Thymus (tissue), 14 donors: ENCODE measurements at places on chromosomes 6 and 20.
A peak's percentile ranks its signal among the peaks of the same experiment; 100 is the strongest.

- no peak for DNase-seq
These were observed 32.7 kb downstream of the CHMP4B start for GRCh38 chr20:33843854-33844253.

DNA sequence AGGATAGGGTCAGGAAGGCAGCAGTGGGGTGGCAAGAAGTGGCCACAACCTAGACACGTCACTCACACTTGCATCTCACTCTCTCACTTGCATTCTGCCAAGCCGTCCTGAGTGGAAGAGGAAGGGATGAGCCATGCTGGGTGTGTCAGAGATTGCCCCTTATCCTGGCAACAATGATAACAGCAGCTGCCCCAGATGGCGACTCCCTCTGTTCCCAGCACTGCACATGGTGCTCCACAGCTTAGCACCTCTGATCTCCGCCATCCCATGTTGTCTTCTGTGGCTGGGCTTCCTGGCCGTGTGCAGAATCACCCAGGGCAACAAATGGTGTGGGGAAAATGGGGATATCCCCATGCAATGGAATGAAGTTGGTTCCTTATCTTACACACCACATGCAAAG lies 11.1 kb downstream of the KCNB1 start:
- no peak for DNase-seq

DNA sequence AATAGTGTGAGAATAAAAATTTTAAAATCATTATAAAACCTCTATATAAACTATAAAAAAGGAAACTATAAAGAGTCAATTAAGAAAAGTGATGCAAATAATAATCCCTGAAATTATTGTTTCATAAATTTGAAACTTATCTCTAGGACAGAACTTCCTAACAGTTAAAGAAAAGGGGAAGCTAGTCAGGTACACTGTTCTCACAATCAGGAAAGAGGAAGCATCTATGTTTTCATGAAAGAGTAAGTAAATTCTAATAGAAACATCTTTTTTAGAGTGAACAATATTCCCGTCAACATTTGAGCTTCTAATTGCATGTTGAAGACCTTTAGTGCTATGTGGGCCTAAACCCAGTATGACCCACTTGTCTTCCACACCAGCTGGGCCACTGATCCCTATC lies 1.2 kb upstream of the ADGRF1 start:
- DNase-seq, result no peak

GRCh38 chr6:169868458-169868857 lies 117.0 kb downstream of the ERMARD start:
- DNase-seq, result no peak

DNA sequence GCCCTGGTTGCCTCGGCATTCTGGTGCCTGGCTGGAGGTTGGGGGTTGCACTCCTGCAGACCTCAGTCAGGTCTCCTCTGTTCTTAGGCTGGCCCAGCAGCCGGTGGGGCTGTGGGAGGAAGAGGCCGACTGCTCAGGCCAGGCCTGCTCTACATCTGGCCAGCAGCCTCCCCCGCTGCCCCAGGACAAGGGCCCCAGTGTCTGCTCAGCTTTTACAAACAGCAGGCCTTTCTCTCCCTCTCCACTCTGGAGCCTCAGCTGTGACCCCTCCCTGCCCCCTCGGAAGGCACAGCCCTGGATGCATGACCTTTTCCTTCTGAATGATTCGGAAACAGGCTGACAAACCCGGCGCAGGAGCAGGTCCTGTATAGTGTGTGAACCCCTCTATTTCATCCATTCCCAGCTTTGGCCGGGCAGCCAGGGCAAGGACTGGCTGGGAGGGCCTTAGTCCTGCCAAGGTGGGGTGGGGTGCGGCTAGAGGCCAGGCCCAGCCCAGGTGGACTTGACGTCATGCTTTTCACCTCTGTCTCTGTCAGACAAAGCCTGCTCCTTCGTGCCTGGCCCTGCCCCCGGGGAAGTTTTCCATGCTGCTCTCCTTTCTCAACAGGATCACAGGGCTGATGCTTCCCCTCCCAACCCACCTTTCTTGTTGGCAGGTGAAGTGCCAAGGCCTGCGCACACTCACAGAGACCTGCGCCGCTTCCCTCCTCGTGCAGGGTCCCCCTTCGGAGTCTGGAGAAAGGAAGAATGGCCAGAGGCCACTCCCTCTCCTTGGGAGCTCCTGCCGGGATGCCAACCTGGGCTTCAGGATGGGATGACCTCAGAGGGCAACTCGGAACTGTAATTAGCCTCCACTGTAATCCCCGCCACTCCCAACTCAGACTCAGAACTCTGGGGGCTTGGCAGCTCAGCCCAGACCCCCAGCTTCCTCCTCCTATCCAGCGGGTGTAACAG lies 10.1 kb upstream of the ITPR3 start:
- no peak for DNase-seq

DNA sequence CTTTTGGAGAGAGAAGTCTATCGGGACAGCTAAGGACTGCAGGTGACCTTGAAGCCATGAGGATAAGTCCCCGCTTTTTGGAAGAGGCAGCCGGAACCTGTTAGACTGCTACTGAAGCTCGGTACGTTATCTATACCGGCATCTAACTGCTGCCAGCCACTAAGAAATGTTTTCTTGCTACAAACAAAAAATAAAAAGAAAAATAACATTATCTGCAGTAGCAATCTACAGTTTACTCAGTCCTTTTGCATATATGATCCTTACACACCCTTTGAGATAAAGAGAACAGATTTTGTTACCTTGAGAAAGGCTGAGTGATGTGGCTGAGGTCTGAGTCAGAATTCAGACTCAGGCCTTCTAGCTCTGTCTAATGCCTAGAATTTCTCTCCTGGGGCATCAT lies 314.6 kb downstream of the CDH26 start:
- DNase-seq, result no peak

GRCh38 chr6:82237013-82237412 lies 10.5 kb downstream of the IBTK start:
- DNase-seq, result no peak

DNA sequence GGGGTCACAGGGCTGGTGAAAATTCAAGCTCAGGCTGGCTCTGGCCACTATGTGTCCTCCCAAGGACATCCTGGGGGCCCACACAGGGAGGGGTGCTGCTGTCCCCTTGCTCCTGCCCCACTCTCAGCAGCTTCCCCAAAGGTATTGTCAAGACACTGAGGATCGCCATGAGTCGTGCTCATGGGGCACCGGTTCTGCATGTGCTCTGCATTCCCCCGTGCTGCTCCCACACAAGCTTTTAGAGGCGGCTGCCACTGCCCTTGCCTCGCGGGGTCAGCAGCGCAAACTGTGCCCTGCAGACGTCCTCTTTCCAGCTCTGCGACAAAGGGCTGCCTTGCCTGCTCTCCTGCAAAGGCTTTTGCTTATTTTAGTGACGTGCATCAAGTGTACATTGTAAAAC lies 179.8 kb downstream of the ERMARD start:
- no peak for DNase-seq

GRCh38 chr6:24927277-24927955 lies 8.3 kb downstream of the RIPOR2 start:
- DNase-seq, result no peak

DNA sequence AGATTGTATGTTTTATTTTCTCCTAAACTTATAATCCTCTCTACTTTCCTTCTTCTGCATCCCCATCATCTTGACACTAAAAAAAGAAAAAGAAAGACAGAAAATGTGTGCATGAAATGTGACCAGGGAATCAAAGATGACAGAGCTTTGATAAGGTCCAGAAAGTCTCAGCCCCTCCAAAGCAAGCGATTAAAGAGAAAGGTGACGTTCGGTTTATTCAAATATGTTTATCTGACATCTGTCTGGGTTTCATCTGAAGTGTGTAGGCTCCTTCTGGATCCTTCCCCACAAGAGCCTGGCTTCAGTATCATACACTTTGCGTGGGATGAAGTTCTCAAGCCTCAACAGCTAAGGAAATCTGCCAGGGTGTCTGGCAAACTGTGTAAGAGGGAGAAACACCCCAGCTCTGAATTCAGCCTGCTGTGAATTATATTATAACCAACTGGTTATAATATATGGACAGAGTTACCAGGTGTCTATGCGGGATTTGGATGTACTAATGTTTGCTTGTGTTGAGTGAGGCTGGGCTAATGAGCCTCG lies 263.0 kb downstream of the ZNF217 start:
- DNase-seq, result no peak

- DNase-seq, result no peak
These were observed 260.0 kb downstream of the C6orf118 start for GRCh38 chr6:165049362-165049761.

DNA sequence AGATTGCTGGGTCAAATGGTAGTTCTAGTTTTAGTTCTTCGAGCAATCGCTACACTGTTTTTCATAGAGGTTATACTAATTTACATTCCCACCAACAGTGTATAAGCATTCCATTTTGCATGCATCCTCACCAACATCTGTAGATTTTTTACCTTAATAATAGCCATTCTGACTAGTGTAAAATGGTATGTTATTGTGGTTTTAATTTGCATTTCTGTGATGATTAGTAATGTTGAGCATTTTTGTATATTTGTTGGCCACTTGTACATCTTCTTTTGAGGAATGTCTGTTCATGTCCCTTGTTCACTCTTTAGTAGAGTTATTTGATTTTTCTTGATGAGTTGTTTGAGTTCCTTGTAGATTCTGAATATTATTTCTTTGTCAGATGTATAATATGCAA lies 236.2 kb downstream of the GRM1 start:
- DNase-seq, result no peak

DNA sequence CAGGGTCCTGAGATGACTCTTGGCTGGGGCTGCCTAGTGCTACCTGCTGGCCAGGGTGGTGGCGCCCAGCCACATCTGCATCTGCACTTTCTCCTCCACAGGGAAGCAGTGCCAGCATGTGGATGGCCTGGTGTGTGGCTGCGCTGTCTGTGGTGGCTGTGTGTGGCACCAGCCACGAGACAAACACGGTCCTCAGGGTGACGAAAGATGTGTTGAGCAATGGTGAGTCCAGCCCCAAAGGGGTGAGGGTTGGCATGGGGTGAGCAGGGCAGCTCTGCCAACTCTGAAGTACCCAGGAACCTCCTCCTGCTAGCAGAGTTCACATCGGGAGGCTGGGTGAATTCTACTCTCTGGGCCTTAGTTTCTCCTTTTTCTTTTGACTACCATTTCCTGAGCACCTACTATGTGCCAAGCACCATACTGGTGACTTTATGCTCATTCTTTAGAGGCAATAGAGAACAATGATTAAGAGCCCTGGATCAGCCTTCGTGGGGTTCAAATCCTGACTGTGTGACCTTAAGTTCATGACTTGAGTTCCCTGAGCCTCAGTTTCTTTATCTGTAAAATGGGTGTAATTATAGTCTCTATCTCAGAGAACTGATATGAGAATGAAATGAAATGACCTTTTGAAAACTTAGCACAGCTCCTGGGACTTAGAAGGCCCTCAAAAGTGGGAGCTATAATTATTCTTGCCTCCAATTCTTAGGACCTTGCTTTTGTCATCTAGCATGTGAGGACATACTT lies 2.1 kb downstream of the BPIFB4 start:
- no peak for DNase-seq

- DNase-seq, result no peak
These were observed 689.1 kb upstream of the EYS start for GRCh38 chr6:66396145-66396544.

GRCh38 chr20:51899674-51900073 lies 97.4 kb upstream of the SALL4 start:
- no peak for DNase-seq

DNA sequence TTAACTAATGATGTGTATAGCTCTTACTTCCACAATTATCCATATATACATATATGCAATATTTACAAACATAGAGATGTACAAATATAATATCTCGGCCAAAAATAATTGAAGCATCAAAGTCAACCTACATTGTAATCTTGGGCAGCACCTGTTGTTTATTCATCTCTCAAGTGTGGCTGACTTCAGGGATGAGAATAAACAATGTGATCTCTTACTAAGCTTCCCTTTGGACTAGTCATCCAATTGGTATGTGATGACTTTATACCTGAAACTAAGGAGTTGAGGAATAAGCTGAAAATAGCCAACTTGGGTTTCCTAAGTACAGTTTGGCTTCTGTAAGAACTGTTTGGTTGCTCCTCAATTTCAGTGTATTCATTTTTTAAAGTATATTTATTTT lies 256.6 kb downstream of the KHDC1L start:
- no peak for DNase-seq

- no peak for DNase-seq
These were observed 372 bp downstream of the CASS4 start for GRCh38 chr20:56412473-56412790.

- DNase-seq, result no peak
These were observed 222.2 kb upstream of the STXBP5 start for GRCh38 chr6:146981981-146982380.

GRCh38 chr6:11714798-11715285 lies 63.8 kb downstream of the ADTRP start:
- DNase-seq, result no peak

- DNase-seq, result no peak
These were observed 2.4 kb upstream of the EFHC1 start for GRCh38 chr6:52417675-52418111.

DNA sequence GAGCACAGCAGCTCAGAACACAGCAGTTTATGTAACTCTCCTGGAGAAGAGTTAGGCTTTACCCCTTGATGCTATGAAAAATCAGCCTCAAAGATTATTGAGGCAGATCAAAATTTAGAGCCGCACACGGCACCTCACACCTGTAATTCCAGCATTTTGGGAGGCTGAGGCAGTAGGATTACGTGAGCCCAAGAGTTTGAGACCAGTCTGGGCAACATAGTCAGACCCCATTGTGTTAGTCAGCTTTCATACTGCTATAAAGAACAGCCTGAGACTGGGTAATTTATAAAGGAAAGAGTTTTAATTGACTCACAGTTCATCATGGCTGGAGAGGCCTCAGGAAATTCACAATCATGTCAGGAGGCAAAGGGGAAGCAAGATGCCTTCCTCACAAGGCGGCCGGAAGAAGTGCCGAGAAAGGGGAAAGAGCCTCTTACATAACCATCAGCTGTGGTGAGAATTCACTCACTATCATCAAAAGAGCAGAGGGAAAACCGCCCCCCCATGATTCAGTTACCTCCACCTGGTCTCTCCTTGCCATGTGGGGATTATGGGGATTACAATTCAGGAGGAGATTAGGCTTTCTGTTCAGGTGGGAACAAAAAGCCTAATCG lies 87.7 kb downstream of the SGK1 start:
- no peak for DNase-seq

GRCh38 chr6:12138381-12138780 lies 126.3 kb downstream of the HIVEP1 start:
- peak; percentile 25 for DNase-seq

GRCh38 chr6:53326372-53327016 lies 22.3 kb downstream of the ELOVL5 start:
- DNase-seq, result no peak
